ENCODE measurements at places on chromosomes 16 and 17. TPM values are rescaled to one million over a fixed set of nuclear protein-coding genes. Genes with fewer than 3 reads are reported as not detected.
A peak's percentile ranks its signal among the peaks of the same experiment; 100 is the strongest.

Gene KRT32
- 0.33 TPM for total RNA-seq

Gene TERF2IP
- 76.0 TPM for total RNA-seq

Gene ABI3
- total RNA-seq: 5.2 TPM

Gene GDE1
- 70.4 TPM for total RNA-seq

Gene PTX4
- not detected for total RNA-seq

Gene GAST
- not detected for total RNA-seq

Gene GAS2L2
- 0.29 TPM for total RNA-seq

Gene KRTAP3-1
- not detected for total RNA-seq

- DNase-seq: peak; percentile 38
Measured at GRCh38 chr17:30969989-30970830, 629 bp upstream of the RNF135 start.

DNA sequence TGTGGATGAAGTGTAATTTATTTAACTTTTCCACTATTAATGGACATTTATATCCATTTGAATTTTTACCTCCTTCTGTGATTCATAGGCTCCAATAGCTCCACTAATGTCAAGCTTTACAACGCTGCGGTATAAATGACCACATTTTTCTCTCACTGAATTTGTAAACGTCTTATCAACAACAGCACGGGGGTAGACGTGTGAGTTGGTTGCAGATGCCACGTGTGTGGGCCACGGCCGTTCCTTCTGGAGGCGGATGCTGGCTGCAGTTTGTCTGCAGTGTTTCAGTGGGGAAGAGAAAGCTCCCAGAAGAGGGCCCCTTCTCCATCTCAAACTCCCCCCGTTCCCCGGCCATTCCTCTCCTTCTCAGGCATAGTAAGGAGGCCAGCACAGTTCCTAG lies 68.2 kb upstream of the XYLT1 start:
- no peak for DNase-seq

GRCh38 chr16:85401370-85401916 lies 211.7 kb upstream of the GSE1 start:
- DNase-seq: no peak

- DNase-seq: no peak
Measured at GRCh38 chr16:81885976-81886586, 107.0 kb downstream of the PLCG2 start.

- DNase-seq: no peak
Measured at GRCh38 chr17:1123921-1124715, 55.7 kb downstream of the ABR start.

- DNase-seq: peak; percentile 73
Measured at GRCh38 chr16:17224879-17225281, 245.9 kb downstream of the XYLT1 start.

- no peak for DNase-seq
Measured at GRCh38 chr17:77503293-77503655, 362.5 kb downstream of the SEC14L1 start.

DNA sequence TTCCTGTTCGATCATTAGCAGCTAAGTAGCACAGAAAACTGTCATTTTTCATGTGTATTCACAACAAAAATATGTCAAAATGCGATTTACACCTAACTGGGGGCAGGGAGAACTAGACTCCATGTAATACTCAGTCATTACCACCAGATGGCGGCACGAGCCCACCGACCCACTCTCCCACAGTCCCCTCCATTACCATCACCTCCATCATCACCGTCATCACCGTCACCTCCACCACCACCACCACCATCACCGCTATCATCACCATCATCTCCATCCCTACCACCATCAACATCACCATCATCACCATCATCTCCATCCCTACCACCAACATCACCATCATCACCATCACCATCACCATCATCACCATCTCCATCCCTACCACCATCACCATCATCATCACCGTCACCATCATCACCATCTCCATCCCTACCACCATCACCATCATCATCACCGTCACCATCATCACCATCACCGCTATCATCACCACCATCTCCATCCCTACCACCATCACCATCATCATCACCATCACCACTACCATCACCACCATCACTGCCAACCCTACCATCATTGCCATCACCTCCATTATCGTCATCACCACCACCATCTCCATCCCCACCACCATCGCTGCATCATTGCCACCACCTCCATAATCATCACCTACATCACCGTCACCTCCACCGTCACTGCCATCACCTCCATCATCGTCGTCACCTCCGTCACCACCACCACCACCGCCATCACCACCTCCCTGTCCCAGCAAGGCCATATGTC lies 14.4 kb downstream of the NDUFAF8 start:
- DNase-seq: no peak

DNA sequence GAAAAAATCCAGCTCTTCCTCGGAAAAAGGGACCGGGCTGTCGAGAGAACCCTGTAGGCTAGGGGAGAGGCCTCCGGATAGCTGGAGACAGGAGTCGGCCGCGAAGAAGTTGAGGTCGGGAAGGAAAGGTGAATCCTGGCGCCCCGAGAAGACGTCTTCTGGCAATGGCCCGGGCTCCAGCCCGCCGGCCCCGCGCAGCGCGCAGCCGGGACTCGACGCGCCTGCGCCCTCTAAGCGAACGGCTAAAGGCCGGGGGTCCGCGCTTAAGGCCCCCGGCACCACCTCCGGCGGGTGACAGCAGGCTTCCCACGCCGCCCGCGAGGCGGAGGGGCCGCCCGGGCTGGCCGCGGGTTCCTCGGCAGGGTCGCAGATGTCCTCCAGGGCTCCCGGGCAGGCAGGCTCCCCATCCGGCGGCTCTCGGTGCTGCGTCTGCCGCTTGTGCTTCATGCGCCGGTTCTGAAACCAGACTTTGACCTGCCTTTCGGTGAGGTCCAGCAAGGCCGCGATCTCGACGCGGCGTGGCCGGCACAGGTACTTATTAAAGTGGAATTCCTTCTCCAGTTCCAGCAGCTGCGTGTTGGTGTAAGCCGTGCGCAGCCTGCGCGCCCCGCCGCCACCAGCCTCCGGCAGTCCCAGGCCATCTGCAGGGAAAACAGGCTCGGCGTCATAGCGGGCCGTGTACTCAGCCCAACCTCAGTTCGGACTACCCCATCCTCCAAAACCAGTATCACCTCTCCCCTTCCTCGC lies 1.6 kb downstream of the HOXB2 start:
- DNase-seq: no peak

- no peak for DNase-seq
Measured at GRCh38 chr16:3837851-3838586, 42.5 kb downstream of the CREBBP start.

GRCh38 chr17:11006530-11006929 lies 168.6 kb upstream of the PIRT start:
- DNase-seq: no peak

DNA sequence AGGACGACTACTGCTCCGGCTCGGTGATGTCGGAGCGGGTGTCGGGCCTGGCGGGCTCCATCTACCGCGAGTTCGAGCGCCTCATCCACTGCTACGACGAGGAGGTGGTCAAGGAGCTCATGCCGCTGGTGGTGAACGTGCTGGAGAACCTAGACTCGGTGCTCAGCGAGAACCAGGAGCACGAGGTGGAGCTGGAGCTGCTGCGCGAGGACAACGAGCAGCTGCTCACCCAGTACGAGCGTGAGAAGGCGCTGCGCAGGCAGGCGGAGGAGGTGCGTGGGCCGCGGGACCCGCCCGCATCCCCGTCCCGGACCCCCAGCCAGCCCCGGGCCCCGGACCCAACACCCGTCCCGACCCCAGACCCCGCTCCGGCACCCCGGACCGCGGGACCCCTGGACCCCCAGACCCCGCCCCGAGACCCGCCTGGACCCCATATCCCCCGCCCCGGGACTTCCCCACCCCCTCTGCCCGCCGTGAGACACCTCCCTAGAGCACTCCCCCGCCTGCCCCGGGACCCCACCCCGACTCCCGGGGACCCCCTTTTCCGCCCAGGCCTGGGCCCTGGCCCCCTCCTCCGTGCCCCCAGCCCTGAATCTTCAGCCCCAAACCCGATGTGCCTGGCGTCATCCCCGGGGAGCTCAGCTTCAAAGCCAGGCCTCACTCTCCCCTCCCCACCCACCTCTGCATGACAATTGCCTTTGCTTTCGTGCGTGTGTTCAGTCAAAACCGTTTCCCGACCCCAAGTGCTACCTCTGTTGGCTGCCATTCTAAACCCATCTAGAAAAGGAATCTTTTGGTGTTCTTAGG lies 594 bp downstream of the MAPK8IP3 start:
- DNase-seq: no peak

DNA sequence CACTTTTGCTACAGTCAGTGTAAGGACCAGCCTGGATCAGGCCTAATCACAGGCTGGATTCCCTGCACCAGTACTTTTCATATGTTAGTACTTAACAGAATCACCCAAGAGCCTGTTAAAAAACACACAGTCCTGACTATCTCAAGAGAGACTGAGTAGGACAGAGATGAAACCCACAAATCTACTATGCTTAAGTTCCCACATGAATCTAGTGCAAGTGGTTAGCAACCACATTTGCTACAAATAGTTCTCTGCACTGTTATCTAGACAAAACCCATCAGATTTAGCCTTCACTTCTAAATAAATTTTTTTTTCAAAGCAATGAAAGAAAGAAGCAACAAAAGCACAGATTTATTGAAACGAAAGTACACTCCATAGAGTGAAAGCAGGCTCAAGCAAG lies 38.9 kb downstream of the SSH2 start:
- no peak for DNase-seq

DNA sequence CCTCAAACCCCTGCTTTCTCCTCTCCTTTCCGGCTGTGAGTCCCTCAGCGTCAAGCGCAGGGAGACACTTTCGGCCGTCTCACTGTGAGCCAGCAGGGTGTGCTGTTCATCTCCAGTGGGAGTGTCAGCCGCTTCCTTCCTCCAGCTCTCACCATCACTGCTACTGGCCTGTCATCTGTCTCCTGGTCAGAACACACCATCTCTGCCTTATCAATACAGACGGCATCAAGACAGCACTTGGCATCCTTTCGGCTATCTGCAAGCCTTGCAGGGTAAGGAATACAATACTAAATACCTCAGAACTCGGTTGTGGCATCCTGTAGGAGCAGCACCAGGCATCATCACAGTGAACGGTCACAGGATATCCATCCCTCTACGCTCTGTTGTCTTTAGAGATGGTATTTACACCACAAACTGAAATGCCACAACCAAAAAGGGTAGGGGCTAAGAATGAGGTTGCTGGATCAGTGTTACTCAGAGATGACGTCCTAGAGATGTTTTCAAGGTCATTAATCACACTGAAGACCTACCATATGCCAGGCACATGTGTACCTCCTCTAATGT lies 20.7 kb upstream of the CMTM4 start:
- no peak for DNase-seq

- DNase-seq: no peak
Measured at GRCh38 chr16:48284772-48285409, 37.6 kb upstream of the ABCC11 start.

- DNase-seq: no peak
Measured at GRCh38 chr16:30604316-30604947, 5.8 kb downstream of the ZNF689 start.

DNA sequence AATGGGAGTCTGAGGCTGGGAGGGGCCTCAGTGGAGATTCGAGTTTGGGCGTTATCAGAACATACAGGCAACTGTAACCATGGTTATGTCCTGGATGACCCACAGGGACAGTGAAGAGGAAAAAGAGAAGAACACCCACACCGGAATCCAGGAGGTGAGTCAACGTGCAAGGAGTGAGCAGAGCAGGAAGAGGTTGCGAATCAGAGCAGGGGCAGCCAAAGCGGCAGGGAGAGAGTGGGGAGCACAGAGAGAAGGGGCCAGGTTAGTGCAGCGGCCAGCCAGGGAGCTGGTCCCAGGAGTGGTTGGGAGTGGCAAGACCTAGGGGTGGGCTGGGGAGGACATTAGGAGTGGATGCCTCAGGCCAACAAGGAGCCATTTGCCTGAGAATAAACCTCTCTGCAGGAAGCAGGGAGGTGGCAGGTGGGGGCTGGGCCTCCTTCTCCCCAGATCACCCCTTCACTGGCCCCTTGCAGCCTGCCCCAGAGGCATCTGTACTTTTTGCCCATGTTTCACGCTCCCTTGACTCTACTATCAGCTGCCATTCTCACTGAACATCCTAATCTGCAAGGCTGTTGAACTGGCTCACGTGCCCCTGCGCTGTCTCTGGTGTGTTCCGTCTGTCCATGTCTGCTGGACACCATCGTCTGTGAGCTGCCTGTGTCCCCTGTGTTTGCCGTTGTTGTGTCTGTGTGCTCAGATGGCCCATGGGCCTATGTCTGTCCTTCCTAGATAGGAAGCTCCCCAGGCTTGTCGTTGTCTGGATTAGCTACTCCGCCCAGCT lies 5.1 kb downstream of the KRT13 start:
- DNase-seq: no peak

DNA sequence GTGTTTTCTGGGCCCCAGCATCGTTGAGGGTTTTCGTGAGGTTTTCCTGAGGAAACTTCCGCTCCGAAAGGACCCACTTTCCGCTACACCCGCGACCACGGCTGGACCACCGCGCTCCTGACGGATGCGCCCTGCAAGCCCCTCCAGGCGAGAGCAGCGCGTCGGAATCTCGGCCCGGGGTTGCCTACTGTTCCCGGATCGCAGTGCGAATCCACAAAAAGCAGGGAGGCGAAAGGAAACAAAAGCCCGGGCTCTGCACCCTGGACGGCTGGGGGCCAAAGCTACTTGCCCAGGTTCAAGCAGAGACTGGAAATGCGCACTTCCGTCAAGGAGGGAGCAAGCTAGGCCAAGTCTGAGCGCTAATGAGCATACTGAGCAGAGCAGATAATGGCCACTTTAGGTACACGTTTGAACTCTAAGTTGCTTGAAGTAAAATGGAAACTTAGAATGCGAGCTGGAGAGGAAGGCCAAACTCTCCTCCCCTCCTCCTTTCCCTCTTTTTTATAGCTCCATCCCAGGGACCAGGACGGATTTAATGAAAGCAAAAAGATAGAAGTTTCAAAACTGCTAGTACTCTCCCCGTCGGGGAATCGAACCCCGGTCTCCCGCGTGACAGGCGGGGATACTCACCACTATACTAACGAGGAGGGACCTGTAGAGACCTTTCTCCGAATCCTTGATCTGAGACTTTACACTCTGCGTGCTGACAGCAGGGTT lies 11.4 kb upstream of the AURKB start:
- peak; percentile 91 for DNase-seq

- peak; percentile 83 for DNase-seq
Measured at GRCh38 chr17:50918071-50918932, 52.1 kb upstream of the TOB1 start.

DNA sequence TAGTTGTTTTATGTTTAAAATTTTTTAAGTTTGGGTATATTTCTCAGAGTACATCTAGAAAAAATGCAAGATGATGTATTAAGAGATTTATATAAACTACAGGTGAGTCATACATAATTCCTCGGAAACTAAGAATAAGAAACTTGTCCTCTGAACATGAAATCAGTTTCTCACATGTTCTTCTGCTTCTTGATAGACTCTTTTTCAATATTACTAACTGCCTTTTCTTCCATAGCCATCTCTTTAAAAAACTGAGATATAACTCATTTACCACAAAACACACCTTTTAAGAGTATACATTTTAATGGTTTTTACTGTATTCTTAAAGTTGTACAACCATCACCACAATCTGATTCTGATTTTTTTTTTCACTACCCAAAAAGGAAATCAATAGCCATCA lies 238.4 kb upstream of the AXIN2 start:
- DNase-seq: no peak

- peak; percentile 82 for DNase-seq
Measured at GRCh38 chr17:2593821-2594721, 617 bp downstream of the PAFAH1B1 start.
